ENCODE measurements at places on chromosomes 2 and 18. TPM values are rescaled to one million over a fixed set of nuclear protein-coding genes. Genes with fewer than 3 reads are reported as not detected.

GRCh38 chr2:26351375-26352090 is 4.9 kb upstream of the ADGRF3 start:
- H3K27me3 ChIP-seq = no peaks in the 10 kb centered on the region
- H3K27ac ChIP-seq = no peak overlapping the region
- H3K4me1 ChIP-seq = peaks cover 6% of the 10 kb centered on the region
- no peak overlapping the region for H3K4me3 ChIP-seq
- no peaks in the 10 kb centered on the region for H3K36me3 ChIP-seq

DNA sequence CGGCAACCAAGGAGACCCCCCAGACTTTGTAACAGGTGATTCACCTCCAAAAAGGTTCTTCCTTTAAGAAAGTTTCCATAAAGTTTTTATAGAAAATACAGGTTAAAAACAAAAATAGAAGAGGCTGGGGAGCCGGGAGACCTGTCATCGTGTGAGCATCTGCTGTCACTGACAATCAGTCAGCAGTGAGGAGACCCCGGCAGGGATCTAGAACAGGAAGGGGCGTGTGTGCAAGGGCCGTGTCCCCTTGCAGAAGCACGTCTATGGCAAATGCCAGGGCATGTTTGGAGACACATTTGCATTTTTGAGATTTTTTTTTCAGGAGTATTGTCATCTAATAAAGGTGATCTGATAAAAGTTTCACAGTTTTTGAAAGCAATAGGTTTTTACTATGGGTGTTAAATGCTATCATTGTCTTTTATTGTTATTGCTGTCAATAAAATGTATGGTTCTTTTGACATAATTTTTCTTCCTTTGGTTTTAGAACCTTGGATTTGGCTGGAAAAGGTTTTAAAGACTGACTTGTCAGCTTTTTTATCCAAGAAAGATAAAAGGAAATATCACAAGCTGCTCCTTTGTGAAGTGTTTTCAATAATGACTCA is 52.1 kb downstream of the MTCL1 start:
- no peaks in the 10 kb centered on the region for H3K4me1 ChIP-seq
- no peaks in the 10 kb centered on the region for H3K27me3 ChIP-seq
- H3K4me3 ChIP-seq = no peak overlapping the region

DNA sequence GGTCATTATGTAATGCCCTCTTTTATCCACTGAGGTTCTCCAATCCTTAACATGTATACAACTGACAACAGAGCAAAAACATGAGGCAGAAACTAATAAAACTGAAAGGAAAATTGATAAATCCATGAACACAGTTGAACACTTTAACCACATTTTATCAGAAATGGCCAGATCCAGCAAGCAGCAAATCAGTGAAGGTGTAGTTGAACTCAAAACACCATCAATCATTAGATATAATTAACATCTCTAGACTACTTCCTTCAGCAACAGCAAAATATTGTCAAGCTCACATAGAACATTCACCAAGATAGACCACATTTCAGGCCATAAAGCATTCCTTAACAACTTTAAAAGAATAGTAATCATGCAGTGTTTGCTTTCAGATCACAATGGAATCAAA is 72.9 kb downstream of the HS6ST1 start:
- no peaks in the 10 kb centered on the region for H3K27me3 ChIP-seq
- H3K4me1 ChIP-seq = no peaks in the 10 kb centered on the region
- H3K4me3 ChIP-seq = no peak overlapping the region
- no peak overlapping the region for H3K27ac ChIP-seq

DNA sequence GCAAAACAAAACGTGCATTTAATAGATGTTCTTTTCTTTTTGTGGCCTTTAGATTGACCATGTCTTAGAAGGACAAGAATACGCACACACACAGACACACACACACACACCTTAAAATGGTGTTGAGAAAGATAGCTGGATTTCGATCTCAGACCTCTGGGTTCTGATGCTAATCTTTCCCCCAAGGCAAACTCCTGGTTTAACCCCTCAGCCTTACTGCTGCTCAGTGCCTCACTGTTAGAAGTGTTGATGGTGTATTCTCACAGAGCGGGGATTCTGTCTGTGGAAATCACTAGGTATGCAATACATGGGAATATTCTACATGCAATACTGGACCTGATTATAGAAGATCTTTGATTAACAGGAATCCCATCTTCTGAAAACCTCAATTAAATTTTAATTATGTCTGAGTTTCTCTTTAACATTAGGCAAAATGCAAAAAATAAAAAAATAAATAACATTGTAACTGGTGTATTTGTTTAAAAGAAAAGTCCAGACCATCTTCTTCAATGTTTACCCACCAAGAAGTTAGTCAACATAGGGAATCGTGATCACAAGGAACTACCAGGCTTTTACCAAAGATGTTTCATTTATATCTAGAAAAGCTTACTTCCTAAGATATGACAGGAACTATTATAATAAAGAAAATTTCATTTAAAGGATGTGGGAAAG is 613.5 kb downstream of the LRP1B start:
- H3K27me3 ChIP-seq = no peaks in the 10 kb centered on the region
- no peaks in the 10 kb centered on the region for H3K36me3 ChIP-seq
- H3K27ac ChIP-seq = no peak overlapping the region
- H3K4me1 ChIP-seq = no peaks in the 10 kb centered on the region

DNA sequence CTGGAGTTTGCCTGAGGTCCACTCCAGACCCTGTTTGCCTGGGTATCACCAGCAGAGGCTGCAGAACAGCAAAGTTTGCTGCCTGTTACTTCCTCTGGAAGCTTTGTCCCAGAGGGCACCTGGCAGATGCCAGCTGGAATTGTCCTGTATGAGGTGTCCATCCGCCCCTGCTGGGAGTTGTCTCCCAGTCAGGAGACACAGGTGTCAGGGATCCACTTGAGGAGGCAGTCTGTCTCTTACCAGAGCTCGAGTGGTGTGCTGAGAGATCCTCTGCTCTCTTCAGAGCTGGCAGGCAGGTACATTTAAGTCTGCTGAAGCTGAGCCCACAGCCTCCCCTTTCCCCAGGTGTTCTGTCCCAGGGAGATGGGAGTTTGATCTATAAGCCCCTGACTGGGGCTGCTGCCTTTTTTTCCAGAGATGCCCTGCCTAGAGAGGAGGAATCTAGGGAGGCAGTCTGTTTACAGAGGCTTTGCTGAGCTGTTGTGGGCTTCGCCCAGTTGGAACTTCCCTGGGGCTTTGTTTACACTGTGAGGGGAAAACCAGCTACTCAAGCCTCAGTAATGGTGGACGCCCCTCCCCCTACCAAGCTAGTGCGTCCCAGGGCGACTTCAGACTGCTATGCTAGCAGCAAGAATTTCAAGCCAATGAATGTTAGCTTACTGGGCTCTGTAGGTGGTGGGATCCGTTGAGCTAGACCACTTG is 34.7 kb downstream of the TFPI start:
- no peaks in the 10 kb centered on the region for H3K4me1 ChIP-seq
- no peak for DNase-seq
- no peaks in the 10 kb centered on the region for H3K36me3 ChIP-seq
- H3K4me3 ChIP-seq = no peak overlapping the region

DNA sequence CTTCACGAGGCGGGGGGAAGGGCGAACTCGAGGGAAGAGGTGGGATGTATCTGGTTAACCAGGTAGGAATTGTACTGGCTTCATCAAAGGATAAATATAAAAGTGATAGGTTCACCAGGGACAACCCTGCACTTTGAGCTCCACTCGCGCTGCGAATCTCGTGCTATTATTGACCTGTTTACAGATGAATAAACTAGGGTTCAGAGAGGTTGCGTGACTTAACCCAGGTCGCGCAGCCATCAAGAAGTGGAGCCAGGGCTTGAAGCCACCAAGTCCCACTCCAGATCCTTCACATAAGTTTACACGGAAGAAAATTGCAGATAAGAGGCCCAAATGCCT is 1.4 kb upstream of the CYP1B1 start:
- H3K4me3 ChIP-seq = peak overlapping the region; percentile 70
- no peak for DNase-seq
- H3K36me3 ChIP-seq = no peaks in the 10 kb centered on the region
- peaks cover 13% of the 10 kb centered on the region for H3K27me3 ChIP-seq
- H3K27ac ChIP-seq = peak overlapping the region; percentile 89

DNA sequence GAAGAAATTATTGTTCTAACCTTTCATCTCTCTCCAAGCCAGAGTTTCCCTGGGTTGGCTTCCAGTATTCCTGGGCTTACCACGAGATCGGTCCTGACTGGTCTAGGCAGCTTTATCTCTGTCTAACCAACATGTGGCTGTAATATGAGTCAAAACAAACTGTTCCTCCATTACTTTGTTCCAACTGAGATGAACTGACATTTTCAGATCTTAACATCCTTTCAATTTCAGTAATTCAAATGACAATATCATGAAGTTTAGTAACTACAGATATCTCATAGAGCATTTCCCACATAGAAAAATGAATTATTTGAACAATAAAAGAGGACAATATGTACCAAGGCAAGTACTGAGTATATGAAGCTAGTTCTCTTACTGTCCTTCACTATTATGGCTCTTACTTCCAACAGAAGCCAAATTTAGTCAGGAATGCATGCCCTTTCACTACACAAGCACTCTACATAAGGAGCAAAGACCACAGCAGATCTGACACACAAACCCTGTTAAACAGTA is 15.5 kb downstream of the SLC25A12 start:
- H3K4me3 ChIP-seq = no peak overlapping the region
- H3K27ac ChIP-seq = peak overlapping the region; percentile 73
- H3K27me3 ChIP-seq = no peaks in the 10 kb centered on the region
- no peaks in the 10 kb centered on the region for H3K4me1 ChIP-seq
- DNase-seq = no peak
- no peaks in the 10 kb centered on the region for H3K36me3 ChIP-seq

DNA sequence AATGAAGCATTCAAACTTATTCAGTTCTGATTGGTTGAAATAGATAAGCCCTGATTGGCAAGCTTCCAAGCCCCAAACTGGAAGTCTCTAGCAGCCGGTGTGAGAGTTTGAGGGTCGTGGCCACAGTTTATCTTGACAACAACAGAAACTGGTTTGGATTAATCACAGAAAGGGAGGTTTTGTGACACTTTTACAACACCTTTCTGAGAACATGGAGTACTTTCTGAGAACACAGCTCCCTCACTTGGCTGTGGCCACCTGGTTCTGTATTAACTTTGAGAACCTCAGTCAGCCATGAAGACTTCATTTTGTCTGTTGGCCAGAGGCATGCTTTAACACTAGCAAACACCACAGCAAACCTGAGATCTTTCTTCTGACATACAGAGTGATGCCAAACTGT is 280.7 kb upstream of the VWC2L start:
- no peaks in the 10 kb centered on the region for H3K27me3 ChIP-seq
- no peak overlapping the region for H3K27ac ChIP-seq
- H3K4me1 ChIP-seq = no peaks in the 10 kb centered on the region
- H3K36me3 ChIP-seq = no peaks in the 10 kb centered on the region

DPYSL5 gene
- total RNA-seq = not detected

REG3A gene
- not detected for total RNA-seq

DNA sequence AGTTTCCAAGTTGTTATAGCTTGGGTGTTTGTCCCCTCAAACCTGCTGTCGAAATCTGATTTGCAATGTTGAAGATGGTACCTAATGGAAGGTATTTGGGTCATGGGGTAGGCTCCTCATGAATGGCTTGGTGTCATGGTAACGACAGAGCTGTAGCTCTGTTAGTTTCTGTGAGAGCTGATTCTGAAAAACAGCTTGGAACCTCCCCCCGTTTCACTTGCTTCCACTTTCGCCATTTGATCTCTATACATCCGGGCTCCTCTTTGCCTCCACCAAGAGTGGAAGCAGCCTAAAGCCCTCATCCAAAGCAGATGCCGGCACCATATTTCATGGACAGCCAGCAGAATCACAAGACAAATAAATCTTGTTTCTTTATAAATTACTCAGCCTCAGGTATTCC is 1035.1 kb upstream of the SLC39A10 start:
- H3K27me3 ChIP-seq = no peaks in the 10 kb centered on the region
- H3K36me3 ChIP-seq = no peaks in the 10 kb centered on the region
- H3K4me1 ChIP-seq = no peaks in the 10 kb centered on the region

GRCh38 chr18:2960983-2961696 is 51.8 kb downstream of the LPIN2 start:
- no peak overlapping the region for H3K4me3 ChIP-seq
- no peak for DNase-seq
- H3K27ac ChIP-seq = peak overlapping the region; percentile 85
- H3K27me3 ChIP-seq = no peaks in the 10 kb centered on the region
- H3K4me1 ChIP-seq = peaks cover 3% of the 10 kb centered on the region

- no peak overlapping the region for H3K27ac ChIP-seq
- H3K36me3 ChIP-seq = no peaks in the 10 kb centered on the region
- DNase-seq = no peak
- H3K4me3 ChIP-seq = no peak overlapping the region
Observed at GRCh38 chr2:54076586-54076985, 38.8 kb upstream of the ACYP2 start.

- no peaks in the 10 kb centered on the region for H3K27me3 ChIP-seq
- DNase-seq = no peak
- no peak overlapping the region for H3K4me3 ChIP-seq
- no peaks in the 10 kb centered on the region for H3K4me1 ChIP-seq
Observed at GRCh38 chr2:61173116-61173515, 11.1 kb downstream of the C2orf74 start.

- H3K27ac ChIP-seq = no peak overlapping the region
- H3K27me3 ChIP-seq = no peaks in the 10 kb centered on the region
- DNase-seq = no peak
- H3K4me1 ChIP-seq = no peaks in the 10 kb centered on the region
- H3K4me3 ChIP-seq = no peak overlapping the region
Observed at GRCh38 chr2:235977445-235977844, 190.7 kb downstream of the GBX2 start.

GRCh38 chr2:9445089-9445488 is 21.6 kb downstream of the CPSF3 start:
- H3K36me3 ChIP-seq = peaks cover 10% of the 10 kb centered on the region
- H3K4me3 ChIP-seq = no peak overlapping the region
- DNase-seq = no peak
- no peaks in the 10 kb centered on the region for H3K4me1 ChIP-seq
- no peaks in the 10 kb centered on the region for H3K27me3 ChIP-seq

- H3K27me3 ChIP-seq = no peaks in the 10 kb centered on the region
- no peak overlapping the region for H3K27ac ChIP-seq
- no peaks in the 10 kb centered on the region for H3K4me1 ChIP-seq
- no peaks in the 10 kb centered on the region for H3K36me3 ChIP-seq
- no peak for DNase-seq
Observed at GRCh38 chr2:10065773-10066055, 14.5 kb downstream of the CYS1 start.

DNA sequence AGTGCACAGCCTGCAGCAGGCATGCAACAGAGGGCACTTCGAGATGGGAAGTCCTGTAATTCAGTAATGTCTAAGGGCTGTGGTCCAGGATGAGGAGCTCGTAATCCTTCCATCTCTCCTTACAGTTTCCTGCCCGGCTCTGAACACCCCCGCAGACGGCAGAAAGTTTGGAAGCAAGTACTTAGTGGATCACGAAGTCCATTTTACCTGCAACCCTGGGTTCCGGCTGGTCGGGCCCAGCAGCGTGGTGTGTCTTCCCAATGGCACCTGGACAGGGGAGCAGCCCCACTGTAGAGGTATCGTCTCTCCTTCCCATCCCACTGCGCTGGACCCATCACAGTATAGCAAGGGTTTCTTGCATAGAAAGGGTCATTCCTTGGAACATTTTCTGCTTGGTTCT is 26.7 kb downstream of the FBLN7 start:
- H3K4me1 ChIP-seq = no peaks in the 10 kb centered on the region
- no peak for DNase-seq
- no peak overlapping the region for H3K27ac ChIP-seq
- H3K27me3 ChIP-seq = no peaks in the 10 kb centered on the region
- no peaks in the 10 kb centered on the region for H3K36me3 ChIP-seq
- no peak overlapping the region for H3K4me3 ChIP-seq

GRCh38 chr2:8121826-8122513 is 559.9 kb upstream of the ID2 start:
- H3K4me1 ChIP-seq = no peaks in the 10 kb centered on the region
- DNase-seq = no peak
- H3K27me3 ChIP-seq = no peaks in the 10 kb centered on the region
- no peak overlapping the region for H3K4me3 ChIP-seq
- no peaks in the 10 kb centered on the region for H3K36me3 ChIP-seq

- H3K27ac ChIP-seq = no peak overlapping the region
- no peaks in the 10 kb centered on the region for H3K36me3 ChIP-seq
- no peak for DNase-seq
- H3K4me1 ChIP-seq = no peaks in the 10 kb centered on the region
Observed at GRCh38 chr18:36465970-36466369, 168.5 kb downstream of the FHOD3 start.

Data from breast epithelium (tissue), 4 donors.